ENCODE measurements at places on chromosomes 12 and 14. TPM values are rescaled to one million over a fixed set of nuclear protein-coding genes. Genes with fewer than 3 reads are reported as not detected.
A peak's percentile ranks its signal among the peaks of the same experiment; 100 is the strongest.

SLC22A17 gene
- 2.0 TPM for total RNA-seq

SMCO2 gene
- total RNA-seq: 0.60 TPM

DNA sequence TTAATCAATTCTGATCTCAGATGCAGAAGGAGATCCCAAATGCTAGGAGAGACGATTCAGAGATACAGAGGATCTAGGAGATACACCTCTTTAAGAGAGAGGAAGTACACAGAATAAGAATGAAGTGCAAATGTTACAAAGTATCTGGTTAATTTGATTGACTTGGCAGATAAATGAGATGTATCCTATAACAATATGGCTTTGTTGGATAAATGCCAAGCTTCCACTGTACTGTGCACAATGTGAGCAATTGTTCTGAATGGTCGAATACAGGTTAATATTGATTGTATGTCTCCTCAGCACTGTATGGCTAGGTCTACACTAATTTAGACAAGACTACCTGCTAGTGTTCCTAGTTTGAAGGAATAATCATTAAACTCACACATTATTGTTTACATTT is 119.6 kb upstream of the PTPRB start:
- peaks cover 4% of the 10 kb centered on the region for H3K27me3 ChIP-seq
- H3K4me3 ChIP-seq: no peak overlapping the region

DNA sequence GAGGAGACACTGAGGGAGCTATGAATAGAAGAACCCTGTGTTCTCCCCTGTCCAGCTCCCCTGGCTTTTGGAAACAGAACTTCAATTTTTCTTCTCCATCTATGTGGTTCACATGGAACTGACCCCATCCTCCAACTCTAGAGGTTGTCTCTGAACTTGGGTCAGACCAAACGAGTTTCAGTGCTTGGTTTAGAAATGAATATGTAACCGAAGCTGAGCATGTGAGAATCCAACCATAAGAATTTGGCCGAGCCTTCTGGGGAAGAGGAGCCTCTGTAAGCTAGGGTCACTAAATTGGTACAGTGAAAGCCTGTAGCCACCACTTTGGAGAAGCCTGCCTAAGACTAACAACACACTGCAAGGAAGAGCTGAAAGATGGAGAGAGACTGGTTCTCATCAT is 464.4 kb downstream of the ZFP36L1 start:
- no peaks in the 10 kb centered on the region for H3K36me3 ChIP-seq
- DNase-seq: no peak
- H3K4me1 ChIP-seq: no peaks in the 10 kb centered on the region

DNA sequence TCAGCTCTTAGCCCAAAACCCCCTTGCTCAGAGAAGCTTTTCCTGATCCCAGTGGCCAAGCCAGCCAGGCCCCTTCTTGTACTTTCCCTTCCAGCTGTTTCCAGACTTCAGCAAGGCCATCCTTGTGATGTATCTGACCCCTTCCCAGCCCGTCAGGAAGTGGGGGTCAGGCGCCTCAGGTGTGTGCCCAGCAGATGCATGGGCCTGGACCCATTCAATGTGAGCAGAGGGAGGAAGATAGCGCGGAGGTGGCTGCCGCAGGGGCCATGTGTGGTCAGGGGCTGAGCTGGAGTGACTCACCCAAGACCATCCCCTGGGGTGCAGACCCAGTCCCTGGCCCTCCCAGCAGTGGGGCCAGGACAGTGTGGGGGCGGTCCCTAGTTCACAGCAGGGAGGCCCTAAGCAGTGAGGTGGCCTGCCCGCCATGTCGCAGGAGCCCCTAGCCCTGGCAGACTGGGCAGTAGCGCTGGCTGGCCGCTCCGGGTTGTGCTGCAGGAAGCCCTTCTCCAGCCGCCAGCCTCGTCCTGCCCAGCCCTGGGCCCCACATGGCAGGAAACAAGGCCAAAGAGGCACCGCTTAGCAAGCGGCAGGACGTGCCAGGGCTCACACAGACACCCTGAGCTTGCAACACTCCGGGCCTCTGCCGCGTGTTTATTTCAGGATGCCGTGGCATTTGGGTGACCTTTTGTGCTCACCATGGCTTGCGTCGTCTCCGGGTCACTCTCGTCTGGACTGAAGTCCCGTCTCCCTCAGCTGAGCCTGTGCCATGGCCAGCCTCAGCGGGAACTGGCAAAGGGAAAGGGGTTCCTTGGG is 12.0 kb downstream of the ADSS1 start:
- no peaks in the 10 kb centered on the region for H3K36me3 ChIP-seq
- H3K27me3 ChIP-seq: peaks cover 6% of the 10 kb centered on the region
- no peak for DNase-seq

DNA sequence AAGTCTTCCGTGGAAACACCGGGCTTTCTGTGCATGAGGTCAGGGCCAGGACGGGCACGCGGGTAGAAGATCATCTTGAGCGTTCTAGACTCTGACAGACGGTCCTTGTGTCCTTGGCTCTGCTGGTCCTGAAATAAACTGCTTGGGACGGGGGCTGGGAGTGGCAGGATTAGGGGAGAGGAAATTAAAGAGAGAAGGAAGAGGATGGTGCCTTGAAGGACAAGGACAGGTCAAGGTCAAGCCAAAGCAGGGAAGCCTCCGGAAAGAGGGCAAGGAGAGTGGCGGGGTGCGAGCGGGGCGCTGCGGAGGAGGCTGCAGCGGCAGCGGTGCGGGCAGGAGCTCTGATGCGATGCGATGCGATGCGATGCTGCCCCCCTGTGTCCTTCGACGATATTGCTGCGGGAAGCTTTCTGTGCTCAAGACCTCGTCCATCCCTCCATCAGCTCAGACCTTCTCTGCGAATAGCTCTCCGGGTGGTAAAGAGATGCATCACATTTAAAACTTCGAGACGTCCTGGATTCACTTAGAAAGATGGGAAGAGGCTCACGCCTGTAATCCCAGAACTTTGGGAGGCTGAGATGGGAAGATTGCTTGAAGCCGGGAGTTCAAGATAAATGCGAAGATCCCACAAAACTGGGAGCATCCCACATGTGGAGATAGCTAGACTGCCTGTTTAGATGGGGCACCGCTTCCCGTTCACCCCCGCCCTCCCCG is 110.1 kb upstream of the TMEM132D start:
- no peak overlapping the region for H3K27ac ChIP-seq
- no peak overlapping the region for H3K4me3 ChIP-seq
- DNase-seq: peak; percentile 28
- no peaks in the 10 kb centered on the region for H3K27me3 ChIP-seq
- no peaks in the 10 kb centered on the region for H3K36me3 ChIP-seq

Measured in activated CD4-positive, alpha-beta memory T cell treated with anti-CD3 and anti-CD28 coated beads, Interleukin-2, amount 10 ng/mL, durations not matched to agents 7 days and 5 days (primary cell).